ENCODE measurements at places on chromosomes 16 and 17.

DNA sequence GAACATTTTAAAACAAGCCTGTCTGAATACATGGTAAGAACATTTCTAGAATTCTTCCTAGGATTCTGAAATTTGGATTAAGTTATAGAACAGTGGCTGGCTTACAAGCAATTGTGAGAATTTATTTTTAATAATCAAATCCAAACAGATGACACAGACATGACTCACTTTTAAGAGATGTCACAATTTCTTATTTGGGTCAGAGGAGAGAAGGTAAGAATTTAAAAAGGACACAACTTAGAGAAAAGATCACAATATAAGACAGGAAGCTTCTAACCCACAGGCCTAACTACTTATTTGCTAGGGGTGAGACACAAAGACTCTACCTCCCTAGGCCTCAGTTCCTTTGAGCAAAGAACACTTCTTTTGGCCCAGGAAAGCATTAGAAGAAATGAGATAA lies 32.7 kb downstream of the ZZEF1 start:
- DNase-seq: no peak

GRCh38 chr17:28128779-28129178 lies 86.3 kb downstream of the NLK start:
- DNase-seq: no peak

DNA sequence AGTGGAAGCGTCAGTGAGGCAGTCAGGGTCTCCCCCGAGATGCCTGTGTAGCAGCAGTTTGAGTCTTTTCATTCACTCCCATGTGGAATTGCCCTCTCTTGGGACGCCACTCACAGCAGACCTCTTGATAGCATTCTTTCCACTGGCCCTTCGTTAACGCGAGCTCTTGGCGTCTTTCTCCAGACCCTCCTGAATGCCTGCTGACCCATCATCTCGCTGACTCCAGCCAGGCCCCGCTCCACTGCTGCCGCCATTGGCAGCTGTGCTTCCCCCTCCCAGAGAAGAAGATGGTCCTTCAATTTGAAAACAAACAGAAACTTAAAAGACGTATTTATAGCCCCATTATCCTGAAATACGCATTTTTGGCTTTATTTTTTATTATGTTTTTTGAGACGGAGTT lies 63.1 kb downstream of the SEC14L1 start:
- DNase-seq: no peak

GRCh38 chr17:2694381-2695242 lies 17.0 kb downstream of the CLUH start:
- DNase-seq: no peak

GRCh38 chr17:27224526-27225315 lies 69.2 kb upstream of the WSB1 start:
- no peak for DNase-seq

GRCh38 chr17:45320931-45321461 lies 4.2 kb upstream of the MAP3K14 start:
- no peak for DNase-seq

- DNase-seq: no peak
Measured at GRCh38 chr17:68196394-68197090, 51.3 kb upstream of the AMZ2 start.

GRCh38 chr16:22973522-22973921 lies 159.6 kb downstream of the HS3ST2 start:
- DNase-seq: no peak

All from cortex of kidney (tissue), 1 donor.